ENCODE measurements at places on chromosomes 7 and 10.

DNA sequence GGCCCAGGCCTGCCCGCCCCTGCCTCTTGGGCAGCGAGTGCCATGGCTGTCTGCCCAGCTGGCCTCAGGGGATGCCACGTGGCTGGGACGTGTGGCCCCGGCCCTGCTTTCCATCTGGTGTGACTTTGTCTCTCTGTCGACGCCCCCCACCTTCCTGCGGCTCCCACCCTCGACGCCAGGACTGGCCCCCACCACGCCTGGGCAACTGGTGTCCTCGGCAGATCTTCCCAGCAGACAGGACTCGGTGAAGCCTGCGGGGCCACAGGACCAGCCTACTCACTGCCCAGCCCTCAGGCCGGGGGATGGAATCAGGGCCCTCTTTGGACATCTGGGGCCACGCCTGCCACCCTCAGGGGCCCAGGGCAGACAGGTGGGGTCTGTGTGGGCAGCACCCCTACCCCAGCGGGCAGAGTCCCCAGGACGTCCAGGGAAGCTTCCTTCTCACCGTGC is 55.1 kb downstream of the UNCX start:
- DNase-seq, result no peak

GRCh38 chr7:71286924-71287323 is 155.0 kb downstream of the GALNT17 start:
- no peak for DNase-seq

DNA sequence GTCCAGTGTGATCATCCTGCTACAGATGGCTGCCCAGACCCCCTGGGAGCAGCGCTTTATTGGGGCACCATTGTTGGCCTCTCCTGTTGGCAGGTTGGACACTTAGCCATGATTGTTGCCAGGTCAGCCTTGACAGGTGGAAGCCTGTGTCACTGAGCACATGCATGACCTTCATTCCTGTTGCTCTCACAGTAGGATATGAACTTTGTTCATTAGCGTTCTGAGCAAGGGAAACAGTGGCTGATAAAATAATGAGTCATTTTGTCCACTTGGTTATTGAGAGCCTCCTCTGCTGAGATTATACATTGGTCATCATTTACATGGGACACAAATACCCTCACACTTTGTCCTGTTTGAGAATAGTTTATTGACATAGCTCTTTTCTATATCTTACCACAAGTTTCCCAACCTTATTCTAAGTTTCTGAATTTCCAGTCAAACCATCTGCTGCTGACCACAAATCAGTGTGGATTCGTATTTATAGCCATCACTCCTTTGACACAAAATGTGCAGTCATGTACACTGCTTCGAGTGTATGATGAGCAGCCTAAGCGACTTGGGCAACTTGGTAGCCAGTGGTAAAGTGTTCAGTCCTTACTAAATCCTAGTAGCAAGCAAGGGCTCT is 102.6 kb downstream of the TPST1 start:
- no peak for DNase-seq

DNA sequence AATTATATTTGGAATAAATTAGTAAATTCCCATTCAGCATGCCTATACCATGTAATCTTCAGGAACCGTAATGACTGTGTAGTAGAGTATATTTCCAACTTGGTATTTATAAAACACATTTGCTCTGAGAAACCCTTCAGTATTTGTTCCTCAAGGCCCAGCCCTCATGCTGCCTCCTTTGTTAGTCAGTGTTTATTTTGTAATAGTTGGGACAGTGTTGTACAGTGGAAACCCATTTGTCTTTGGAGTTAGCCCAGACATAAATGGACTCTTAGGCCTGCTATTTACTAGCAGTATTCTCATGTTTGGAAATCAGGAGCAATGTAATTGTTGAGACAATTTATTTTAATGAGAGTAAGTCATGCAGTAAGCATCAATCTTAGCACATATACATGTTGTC is 686.9 kb downstream of the AUTS2 start:
- no peak for DNase-seq

- no peak for DNase-seq
These were observed at the start of gene SLC26A4 for GRCh38 chr7:107660381-107661080. Gene SLC26A4 (plus strand): TSS chr7:107660828. CDS start chr7:107661642, 814 bp downstream.

DNA sequence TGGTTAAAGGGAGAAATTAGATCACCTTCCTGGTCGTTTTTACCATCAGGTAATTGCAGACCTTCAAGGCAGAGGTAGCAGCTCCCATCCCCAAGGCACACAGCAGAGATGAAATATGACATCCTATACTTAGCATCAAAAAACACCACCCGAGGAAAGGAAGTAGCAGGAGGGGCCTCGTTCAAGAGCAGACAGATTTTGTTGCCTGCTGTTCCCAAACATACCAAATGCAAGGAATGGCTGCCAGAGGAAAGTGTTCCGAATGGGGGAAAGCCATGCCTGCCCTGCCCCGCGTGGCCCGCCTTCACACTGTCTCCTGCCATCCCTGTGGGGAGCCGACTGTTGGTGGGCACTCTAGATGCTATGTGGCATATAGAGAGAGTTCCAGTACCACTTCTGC is 18.0 kb downstream of the FKBP6 start:
- DNase-seq, result no peak

DNA sequence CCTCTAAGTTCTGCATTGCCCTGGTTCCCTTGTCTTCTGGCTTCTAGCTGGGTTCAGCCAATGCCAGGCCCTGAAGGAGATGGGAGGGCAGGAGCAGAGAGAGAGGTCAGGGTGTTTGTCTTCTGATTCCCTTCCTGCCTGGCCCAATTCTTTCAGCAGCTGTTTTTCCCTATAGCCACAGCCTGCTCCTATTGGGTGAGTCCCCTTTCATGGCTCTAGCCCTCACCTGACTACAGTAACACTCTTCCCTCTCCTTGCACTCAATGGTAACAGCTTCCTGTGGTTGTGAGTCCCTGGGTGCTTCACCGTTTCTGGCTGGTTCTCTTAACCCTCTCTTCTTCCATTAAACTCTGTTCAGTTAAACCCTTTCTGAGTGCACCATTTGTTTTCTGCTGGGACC is 17.1 kb downstream of the NPFFR1 start:
- no peak for DNase-seq

DNA sequence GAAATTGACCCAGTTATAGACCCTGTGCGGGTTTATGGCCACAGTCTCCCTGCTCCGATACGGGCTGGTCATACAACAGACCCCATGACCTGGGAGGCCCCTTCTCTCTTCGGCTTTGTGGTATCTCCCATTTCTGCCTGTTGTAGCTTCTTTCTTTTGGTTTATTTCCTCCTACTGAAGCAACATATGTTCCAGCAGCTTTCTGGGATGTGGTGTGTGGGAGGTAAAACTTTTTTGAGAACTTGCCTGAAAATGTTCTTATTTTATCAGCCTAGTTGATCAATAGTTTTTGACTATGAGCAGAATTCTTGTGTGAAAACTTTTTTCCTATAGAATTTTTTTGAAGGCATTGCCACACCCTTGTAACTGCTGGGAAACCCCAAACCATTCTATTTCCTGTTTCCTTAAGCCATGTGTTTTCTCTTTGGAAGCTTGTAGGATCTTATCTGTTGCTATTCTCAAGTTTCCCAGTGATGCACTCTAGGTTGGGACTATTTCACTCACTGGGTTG is 80.0 kb downstream of the DAGLB start:
- no peak for DNase-seq

GRCh38 chr7:85469446-85470010 is 282.7 kb upstream of the SEMA3D start:
- no peak for DNase-seq

- peak; percentile 55 for DNase-seq
These were observed 19.5 kb upstream of the ITGB8 start for GRCh38 chr7:20310963-20311742.

GRCh38 chr10:17106991-17107390 is 22.6 kb downstream of the CUBN start:
- no peak for DNase-seq

GRCh38 chr10:50552771-50553535 is 70.8 kb downstream of the SGMS1 start:
- DNase-seq, result no peak

DNA sequence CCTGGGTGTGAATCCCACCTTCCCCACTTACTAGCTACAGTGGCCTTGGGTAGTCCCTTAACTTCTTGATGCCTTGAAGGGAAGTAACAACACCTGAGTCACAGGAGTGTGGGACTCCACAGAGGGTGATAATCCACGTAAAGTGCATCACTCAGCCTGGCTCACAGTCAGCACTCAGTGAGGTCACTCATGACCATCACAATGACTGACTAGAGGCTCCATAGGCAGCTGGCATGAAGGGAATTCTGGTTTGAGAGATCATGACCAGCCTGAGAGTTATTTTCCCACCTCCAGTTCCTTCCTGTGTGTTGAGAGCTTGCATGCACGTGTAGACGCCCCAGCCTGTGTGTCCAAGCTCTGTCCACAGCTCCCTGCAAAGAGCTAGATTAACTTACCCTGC is 34.8 kb downstream of the NEUROG3 start:
- no peak for DNase-seq

- DNase-seq, result no peak
These were observed 176.8 kb downstream of the PKD1L1 start for GRCh38 chr7:47771336-47771989.

- DNase-seq, result no peak
These were observed 6.1 kb downstream of the CRYGN start for GRCh38 chr7:151433721-151434400.

- DNase-seq, result no peak
These were observed 10.2 kb downstream of the PLEKHA8 start for GRCh38 chr7:30038196-30038980.

GRCh38 chr7:44067064-44067951 is 1.9 kb upstream of the PGAM2 start:
- DNase-seq, result no peak

DNA sequence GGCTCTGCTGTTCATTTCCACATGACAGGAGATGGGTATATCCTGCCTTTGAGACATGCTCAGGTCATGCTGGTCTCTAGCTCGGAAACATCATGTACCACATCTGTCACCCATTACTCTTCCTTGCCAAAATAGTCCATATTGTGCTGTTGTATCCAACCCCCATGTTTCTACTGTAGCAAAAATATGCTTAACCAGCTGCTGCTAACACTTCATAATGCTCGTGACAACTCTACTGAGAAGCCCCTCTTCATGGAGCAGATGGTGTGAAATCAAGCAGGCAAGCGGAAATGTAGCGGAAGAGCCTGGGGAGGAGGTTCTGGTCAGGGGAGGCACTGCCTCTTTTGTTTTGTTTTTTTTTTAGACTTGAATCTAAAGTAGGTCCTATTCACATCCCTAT is 82.9 kb downstream of the NPY start:
- DNase-seq, result no peak

- no peak for DNase-seq
These were observed 118.2 kb upstream of the NANOS1 start for GRCh38 chr10:118911363-118911762.

DNA sequence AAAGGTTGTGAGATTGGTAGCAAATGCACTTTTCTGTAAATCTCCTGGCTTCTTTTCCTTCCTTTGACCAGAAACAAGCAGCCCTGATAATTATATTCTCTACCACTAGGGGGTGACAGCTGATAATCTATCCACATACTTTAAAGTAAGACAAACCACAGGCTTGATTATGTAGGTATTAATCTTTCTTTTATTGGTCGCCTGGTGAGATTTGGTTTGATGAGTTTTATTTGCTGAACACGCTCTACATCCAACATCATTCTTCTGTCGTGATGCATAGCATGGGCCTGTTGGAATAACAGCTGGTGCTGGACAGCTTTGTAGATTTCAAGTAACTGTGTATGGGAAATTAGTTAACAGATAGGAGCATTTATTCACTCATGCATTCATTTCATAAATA is 63.5 kb downstream of the ZNF365 start:
- DNase-seq, result peak; percentile 47

GRCh38 chr10:102620591-102621442 is 23.5 kb upstream of the TRIM8 start:
- no peak for DNase-seq

- no peak for DNase-seq
These were observed 369.6 kb downstream of the AUTS2 start for GRCh38 chr7:69967689-69968450.

- no peak for DNase-seq
These were observed 1250.6 kb upstream of the LRRTM3 start for GRCh38 chr10:65675236-65675635.

GRCh38 chr10:72735288-72735936 is 43.5 kb downstream of the MCU start:
- no peak for DNase-seq

DNA sequence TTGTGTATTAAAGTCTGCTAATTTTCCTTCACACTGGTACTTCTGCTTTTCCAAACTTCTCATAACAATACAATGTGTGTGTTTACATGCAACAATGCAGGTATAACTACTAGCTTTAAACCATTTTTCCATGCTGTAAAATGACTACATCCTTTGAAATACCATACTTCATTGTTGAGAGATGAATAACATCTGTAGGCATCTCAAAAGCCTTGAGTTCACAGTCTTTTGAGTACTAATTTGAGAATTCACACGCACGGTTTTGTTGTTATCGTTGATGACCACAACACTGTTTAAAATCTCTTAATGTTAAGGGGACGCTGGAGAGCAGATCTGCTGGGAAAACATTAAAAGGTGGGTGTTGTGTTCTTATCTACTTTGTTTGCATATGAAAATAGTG is 37.4 kb downstream of the SEMA3A start:
- DNase-seq, result no peak

DNA sequence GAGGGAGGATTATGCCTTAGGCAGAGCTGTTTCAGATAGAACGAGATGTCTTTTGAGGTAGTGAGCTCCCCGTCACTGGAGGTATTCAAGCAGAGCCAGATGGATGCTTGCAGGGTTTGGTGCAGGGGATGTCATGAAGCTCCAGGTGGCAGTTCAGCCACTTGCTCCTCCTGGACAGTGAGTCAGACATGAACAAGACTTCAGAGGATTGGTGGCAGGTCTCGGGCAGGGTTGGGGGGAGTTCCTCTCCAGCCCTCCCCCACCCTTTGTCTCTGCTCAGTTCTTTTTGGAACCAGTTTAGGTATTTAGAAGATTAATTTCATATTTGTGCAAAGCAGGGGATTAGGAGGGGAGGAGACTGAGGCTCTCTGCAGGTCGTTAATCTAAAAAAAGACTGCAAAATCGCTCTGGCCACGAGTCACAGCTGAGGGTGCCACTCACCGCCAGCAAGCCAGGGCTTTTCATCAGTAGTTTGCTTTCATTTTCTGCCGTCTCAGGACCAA is 21.5 kb upstream of the MYL10 start:
- DNase-seq, result no peak

DNA sequence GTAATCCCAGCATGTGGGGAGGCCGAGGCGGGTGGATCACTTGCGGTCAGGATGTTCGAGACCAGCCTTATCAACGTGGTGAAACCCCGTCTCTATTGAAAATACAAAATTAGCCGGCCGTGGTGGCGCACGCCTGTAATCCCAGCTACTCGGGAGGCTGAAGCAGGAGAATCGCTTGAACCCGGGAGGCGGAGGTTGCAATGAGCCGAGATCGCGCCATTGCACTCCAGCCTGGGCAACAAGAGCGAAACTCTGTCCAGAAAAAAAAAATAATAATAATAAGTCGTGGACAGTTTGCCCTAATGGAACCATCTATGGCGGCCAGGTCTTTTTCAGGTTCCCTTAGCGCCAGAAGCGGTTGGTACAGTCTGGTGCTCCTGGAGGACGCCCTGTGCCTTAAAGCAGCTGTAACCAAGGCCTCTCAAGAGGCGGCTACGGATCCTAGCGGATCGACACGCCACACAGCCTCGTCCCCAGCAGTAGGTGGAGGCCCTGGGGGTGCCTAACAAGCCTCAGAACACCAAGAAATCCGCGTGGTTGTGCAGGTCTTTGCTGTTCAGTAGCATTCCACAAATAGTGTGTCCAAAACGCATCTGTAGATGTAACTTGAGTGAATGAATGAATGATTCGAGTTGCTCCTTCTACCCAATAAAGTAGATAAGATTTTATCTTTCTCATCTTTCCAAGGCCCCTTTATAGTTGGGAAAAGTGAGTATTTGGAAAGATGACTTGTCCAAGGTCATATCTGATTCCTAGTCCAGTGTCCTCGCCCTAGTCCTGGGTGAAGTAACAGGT is 982 bp downstream of the PGAM1 start:
- no peak for DNase-seq
